ENCODE measurements at places on chromosomes 3 and 15.

GRCh38 chr3:145817870-145818483 is 343.0 kb downstream of the PLOD2 start:
- ATAC-seq = no peak

DNA sequence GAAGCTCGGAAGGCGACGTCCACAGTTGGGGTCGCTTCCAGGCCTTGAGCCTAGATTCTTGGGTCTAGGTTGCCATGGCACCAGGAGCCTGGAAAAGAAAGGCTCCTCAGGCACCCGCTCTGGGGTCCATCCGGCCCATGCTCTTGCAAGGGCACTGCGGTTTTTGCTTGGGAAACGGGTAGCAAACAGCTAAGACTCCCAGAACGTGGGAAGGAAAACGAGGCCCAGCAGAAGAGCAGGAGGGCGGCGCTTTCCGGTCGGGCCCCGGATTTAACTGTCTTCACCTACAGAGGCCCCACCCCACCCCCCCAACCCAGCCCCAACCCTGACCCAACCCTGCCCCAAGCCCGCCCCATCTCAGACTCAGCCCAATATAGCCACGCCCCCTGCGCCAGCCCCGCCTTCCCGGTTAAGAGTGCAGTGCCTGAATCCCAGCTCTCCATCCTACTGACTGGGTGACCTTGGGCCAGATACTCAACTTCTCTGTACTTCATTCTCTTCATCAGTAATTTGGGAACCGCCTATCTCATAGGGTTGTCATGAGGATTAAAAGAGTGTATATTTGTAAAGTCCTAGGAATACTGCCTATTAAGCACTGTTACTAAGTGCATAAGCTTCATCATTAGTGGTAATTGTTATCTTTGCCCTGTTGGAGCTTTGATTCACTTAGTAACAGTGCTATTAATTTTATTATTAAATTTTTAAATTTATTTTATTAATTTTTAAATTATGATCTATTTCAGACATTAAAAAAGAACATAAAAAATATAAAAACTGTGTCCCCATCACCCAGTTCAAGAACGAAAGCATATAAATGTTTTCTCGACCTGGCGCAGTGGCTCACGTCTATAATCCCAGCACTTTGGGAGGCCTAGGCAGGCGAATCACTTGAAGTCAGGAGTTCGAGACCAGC is 28.4 kb upstream of the SMAD6 start:
- ATAC-seq = peak; percentile 45

GRCh38 chr3:10530241-10530640 is 24.9 kb upstream of the ATP2B2 start:
- no peak for ATAC-seq

- ATAC-seq = no peak
Observed at GRCh38 chr3:88220126-88220525, 70.4 kb downstream of the C3orf38 start.

GRCh38 chr15:49412797-49413196 is 10.2 kb upstream of the FGF7 start:
- no peak for ATAC-seq

- ATAC-seq = peak; percentile 65
Observed at GRCh38 chr3:62587169-62587568, 213.8 kb upstream of the FEZF2 start.

DNA sequence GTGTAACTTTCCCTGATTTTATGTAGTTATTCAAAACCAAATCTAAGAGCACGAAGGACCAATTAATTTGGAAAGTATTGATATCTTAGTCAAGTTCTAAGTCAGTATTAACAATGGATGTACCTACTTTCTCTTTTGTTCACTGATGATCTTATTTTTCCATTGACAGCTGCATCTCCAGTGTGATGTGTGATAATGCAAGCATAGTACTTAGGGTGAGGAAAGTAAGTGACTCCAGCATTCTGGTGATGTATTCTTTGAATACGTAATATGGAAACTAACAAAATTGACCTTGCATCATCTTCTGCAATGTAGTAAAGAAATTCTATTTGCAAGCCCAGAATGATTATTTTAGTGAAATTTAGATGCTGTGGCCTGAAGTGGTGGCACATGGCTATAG is 22.4 kb downstream of the FBXW12 start:
- no peak for ATAC-seq

DNA sequence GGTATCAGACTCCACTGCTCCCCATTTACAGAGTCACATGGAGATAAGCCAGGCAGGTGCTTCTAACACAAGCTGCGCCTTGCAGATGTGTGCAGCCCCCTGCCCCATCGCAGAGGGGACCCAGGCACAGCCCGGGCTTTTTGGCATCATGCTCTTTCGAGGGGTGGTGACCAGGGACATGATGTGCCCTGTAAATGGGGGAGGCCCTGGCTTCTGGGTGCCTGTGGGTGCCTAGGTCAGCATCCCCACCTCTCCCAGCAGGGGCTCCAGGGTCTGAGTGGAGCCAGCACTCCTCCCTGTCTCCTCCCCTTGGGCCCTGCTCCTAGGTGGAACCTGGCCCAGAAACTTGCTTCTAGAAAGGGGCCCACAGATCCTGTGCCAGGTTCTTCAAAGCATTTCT is 15.2 kb downstream of the TRPM1 start:
- ATAC-seq = no peak

DNA sequence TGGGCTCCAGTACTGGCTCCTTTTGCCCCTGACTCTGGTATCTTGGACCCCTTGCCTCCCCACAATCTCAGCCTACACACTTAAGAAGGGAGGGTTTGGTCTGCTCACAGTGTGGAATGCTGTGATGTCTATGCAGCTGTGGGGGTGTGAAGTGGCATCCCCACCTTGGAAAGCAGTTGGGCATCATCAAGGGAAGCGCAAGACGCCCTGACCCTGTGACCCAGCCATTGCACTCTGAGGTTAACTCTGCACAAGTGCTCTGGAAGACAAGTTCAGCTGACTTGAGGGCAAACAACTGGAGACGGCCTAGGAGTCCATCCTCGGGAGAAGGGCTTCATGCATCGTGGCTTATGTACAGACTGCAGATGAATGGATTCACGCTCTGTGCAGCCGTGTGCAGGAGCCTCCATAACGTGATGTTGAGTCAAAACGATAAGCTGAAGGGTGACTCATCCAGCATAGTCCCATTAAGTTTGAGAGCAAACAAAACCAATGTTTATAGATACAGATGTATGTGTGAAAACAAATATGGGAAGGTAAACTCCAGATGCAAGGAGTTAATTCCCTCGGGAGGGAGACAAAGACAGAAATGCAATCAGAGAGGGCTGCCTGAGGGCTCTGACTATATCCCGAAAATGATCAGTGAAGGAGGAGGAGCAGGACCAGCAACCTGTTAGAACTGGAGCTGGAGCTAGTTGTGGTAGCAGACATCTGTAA is 86.8 kb downstream of the LSM3 start:
- ATAC-seq = no peak

All from SK-N-SH treated with all-trans-retinoic acid at 6 μM for 48 hours (cell line).